ENCODE measurements at places on chromosomes 11 and 22.

GRCh38 chr11:64443001-64443400 lies 84.0 kb downstream of the RPS6KA4 start:
- no peak for DNase-seq

GRCh38 chr22:44180706-44181032 lies at the start of gene PARVG:
Gene PARVG, plus strand, starts transcription at chr22:44180925. Its CDS starts 2,405 bp downstream, at chr22:44183330.
- no peak for DNase-seq

DNA sequence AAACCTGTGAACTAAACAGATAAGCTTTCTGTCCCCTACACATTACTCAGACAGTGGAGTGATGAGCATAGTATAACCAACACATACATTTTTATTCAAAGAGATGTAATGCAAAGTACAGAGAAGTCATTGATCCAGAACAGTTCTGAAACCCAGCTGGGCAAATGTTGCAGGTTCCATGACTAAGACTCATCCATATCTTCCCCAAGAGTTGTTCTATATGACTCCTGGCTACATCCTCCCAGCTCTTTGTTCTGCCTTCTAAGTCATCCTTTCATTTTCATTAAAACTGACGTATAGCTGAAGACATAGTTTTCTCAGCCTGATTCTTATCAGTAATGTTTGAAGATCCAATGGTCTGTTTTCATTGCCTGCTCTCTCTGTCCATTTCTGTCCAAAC lies 47.3 kb downstream of the PLAAT5 start:
- DNase-seq: no peak

DNA sequence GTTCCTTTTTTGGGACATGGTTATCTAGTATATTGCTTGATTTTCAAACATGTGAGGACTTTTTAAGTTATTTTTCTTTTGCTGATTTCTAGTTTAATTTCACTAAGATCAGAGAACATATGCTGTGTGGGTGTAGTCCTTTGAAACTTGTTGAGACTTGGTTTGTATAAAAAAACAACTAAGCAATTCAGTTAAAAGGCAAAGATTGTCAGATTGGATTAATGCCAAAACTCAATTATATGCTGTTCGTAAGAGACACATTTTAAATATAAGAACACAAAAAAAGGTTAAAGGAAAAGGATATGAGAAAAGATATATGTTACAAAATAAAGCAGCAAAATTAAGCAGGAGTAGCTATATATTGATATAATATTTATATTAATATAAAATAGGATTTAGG lies 17.8 kb upstream of the RRM1 start:
- no peak for DNase-seq

DNA sequence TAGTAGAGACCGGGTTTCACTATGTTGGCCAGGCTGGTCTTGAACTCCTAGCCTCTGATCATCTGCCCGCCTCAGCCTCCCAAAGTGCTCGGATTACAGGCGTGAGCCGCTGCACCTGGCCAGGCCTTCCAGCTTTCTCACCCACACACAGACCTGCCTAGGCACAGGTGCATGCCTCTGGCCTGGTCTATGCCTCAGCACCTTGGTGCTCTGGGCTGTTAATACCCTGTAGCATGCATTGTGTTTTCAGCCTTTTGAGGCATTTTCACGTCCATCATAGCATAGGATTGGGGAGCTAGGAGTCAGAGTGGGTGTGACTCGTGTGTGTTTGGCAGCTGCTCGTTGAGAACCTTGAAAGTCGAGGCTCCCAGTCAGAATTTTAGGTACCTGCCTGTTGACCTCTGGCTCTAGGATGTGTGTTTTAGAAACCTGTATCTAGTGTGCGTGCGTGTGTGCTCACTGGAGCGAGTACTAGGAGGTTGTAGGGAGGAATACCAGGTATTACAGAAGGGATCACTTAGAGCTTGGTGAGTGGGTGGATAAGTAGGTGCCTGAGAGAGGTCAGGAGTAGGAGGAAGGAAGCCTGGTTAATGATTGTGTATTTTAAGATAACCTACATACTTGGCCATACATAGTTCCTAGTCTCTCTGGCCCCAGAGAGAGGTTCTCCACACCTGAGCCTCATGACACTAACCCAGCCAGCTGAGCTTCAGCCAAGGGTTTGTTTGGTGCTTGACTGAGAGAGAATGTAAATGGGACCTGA lies 20.0 kb downstream of the CRKL start:
- DNase-seq: no peak

All from omental fat pad (tissue), 4 donors.